ENCODE measurements at places on chromosomes 1 and 21.

DNA sequence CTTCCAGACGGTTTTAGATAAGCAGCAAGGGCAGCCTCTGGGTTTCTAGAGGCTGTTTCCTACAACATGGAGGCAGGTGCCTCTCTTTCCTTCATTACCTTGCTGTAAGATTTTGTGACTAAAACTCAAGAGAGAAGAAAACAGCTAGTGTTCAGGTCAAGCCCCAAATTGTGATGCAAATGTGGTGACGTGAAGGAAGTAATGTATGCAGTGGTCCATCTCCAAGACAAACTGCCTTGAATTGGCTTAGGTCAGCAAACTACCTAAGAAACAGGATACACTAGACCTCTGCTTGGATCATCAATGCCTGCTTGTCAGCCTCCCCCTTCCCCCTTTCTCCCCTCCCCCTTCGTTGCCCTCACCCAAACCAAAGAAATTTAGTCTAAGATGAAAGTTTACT is 28.9 kb upstream of the RIPK4 start:
- DNase-seq = no peak

GRCh38 chr1:7398982-7399381 is 372.1 kb upstream of the VAMP3 start:
- no peak for DNase-seq

DNA sequence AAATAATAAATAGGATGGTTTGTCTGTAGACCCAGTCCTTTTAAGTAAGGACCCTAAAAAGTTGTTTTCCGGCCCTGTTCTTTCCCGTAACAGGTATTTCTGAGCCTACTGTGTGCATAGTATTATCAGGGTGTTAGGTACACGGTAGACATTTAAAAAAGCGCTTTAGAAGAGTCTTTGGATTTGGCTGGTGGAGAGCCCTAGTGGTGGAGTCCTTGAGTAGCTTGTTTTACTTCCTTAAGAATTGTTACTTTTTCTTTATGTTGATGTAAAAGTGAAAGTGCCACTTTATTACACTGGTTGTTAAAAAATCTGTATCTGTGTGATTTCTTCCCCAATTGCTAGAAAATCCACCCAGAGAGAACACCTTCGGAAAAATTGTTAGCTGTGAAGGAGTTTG is 36.8 kb downstream of the SMYD2 start:
- no peak for DNase-seq

- DNase-seq = no peak
These were observed 55.9 kb downstream of the PPP2R5A start for GRCh38 chr1:212341090-212341489.

- no peak for DNase-seq
These were observed 81.0 kb downstream of the GLIS1 start for GRCh38 chr1:53657891-53658396.

- DNase-seq = no peak
These were observed 41.4 kb downstream of the MSH4 start for GRCh38 chr1:75838079-75838478.

DNA sequence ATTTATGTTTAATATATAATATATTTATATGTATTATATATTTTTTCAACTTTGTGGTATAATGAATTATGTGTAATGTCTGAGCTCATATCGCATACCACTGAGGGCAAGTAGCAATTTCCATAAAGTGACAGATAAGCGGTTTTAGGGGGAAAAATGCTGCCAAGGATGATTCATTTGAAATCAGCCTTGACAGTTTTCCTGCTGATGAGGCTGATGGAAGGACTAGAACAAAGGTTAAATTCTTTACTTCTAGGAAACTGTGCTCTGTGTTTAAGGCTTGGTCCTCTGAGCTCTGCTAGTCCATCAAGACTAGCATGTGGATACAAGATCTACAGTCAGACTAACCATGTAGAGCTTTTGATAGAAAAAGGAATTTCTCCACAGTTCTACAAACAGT is 19.3 kb upstream of the DDAH1 start:
- DNase-seq = no peak

- DNase-seq = peak; percentile 13
These were observed 56.9 kb downstream of the TRIM11 start for GRCh38 chr1:228349701-228350171.

- no peak for DNase-seq
These were observed 23.7 kb downstream of the PADI3 start for GRCh38 chr1:17272646-17273045.

GRCh38 chr1:183693521-183693920 is 40.4 kb upstream of the APOBEC4 start:
- no peak for DNase-seq

DNA sequence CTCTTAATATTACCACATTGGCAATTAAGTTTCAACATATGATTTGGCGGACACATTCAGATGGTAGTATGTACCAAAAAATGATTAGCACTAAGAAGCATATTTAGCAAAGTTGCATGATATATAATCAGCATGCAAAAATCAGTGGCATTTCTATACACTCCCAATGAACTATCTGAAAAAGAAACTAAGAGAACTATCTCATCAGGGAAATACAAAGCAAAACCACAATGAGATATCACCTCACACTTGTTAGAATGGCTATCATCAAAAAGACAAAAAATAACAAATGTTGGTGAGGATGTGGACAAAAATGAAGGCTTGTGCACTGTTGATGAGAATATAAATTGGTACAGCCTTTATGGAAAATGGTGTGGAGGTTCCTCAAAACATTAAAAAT is 31.4 kb upstream of the DENND1B start:
- DNase-seq = no peak

- DNase-seq = no peak
These were observed 15.1 kb downstream of the AIDA start for GRCh38 chr1:222697203-222697602.

DNA sequence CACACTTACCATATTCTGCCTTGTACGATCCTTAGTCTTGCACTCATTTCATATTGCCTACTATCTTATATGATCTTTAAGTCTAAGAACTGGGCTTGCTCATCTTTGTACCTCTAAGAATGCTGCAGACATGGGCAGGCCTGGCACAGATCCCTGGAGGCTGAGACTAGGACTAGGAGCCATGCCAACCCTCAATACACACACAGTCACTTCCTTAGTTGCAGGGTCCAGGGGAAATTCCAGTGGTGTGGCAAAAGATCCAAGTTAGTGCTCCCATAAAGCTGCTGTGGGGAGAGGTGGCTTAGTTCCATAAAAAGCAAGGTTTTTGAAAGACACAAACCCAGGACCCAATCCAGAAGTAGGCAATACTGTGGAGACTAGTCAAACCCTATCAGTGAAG is 59.9 kb downstream of the CYYR1 start:
- no peak for DNase-seq

DNA sequence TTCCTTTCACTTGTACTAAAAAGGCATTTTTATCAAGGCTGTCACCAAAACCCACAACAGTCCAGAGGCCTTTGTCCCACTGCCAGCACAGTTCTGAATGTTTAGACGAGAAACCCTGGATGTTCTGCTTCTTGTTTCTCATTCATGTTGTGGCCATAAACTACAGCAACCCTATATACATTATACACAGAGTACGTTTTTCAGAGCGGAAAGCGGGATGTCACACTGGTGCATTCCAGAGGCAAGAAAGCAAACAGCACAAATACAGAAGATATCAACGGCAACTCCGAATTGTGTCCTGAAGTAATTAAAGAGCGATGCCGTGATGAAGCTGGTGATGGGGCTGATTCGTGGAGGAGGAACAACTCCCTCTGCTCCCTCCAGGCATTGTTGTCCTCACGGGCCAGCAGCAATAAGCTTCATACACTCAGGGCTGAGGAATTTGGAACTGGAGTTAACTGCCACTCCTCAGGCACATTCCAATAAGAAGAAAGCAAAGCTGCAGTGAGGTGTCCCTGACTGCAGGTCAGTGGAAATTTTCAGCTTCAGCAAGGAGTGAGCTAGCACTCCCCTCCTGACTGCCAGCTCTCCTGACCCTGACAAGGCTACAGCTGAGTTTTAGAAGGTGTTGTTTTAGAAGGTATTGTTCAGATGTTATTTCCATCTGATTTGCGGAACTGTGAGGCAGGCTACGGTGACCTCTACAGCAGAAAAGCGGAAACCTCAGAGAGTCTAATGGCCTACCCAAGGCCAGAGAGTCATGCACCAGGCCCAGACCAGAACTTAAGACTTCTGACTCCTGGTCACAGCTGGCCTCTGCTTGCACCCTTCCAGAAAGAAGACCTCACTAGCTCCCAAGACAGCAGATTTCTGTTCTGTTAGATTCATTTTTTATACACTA is 149.0 kb downstream of the TGFBR3 start:
- peak; percentile 70 for DNase-seq

DNA sequence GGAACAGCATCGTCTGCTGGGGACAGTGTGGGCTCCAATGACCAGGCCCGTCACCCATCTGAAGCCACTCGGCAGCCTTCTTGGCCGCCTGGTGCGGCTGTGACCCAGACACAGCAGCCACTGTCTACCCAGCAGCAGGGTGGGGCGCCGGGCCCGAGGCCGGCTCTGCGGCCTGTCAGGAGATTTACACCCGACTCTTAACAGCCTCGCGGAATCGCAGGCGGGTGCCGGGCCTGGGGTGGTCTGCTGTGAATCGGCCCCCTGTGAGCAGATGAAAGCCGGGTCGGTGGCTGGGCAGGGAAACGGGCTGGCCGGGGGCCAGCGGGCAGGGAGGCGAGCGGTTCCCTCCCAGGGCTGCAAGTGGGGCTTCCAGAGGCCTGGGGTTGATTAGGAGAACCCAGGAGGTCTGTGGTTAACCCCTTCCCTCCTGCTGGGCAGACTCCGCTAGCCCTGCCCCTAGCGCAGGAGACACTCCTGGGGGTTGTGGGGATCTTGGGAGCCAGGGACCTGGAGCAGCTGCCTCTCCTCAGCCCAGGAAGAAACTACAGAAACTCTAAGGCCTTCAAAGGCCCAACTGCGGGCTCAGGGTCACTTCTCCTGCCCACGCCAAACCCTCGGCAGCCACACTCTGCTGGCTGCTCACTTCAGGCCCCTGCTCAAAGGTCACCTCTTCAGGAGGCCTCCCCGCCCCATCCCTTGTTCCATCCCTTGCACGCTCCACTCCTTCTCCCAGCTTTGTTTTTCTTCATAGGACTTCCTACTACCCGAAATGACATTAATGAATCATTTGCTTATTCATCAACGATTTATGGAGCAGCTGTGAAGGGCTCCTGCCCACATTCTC is 15.6 kb downstream of the RUNX3 start:
- no peak for DNase-seq

GRCh38 chr1:40757084-40757483 is 26.5 kb upstream of the KCNQ4 start:
- no peak for DNase-seq

- DNase-seq = no peak
These were observed 11.0 kb upstream of the KCNAB2 start for GRCh38 chr1:6034750-6035096.

All from uterus (tissue), 4 donors.